ENCODE measurements at places on chromosomes 1 and 21.

DNA sequence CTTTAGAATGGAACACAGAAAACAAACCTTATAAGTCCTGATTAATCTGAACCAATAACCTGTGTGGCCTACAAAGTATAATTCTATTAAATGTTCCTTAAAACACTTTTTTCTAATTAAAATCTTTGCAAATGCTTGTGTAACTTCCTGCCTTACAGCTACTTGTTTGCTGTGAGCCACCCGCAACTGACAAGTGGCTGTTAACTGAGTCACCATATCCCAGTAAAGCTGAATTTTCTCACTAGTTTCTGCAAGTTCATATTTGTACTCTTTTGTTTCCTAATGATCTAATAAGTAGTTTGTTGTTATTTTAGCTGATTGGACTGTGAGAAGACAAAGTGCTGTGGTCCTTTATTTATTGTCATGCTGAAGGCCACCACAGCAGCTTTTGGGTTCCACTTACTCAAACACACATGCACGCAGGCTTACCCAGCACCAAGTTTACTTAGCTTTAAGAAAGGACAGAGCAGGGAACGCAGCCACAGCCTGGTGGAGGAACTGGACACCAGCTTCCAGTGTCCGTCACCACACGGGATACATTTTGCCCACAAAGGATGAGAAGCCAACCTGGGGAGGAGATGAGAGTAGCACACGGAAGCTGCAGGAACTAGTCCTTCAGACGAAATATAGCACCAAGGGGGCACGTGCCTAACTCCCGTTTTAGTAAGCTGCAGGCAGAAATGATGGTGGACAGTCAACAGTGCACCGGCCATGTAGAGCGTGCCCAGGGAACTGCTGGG is 47.8 kb downstream of the LCA5L start:
- no peak for DNase-seq

DNA sequence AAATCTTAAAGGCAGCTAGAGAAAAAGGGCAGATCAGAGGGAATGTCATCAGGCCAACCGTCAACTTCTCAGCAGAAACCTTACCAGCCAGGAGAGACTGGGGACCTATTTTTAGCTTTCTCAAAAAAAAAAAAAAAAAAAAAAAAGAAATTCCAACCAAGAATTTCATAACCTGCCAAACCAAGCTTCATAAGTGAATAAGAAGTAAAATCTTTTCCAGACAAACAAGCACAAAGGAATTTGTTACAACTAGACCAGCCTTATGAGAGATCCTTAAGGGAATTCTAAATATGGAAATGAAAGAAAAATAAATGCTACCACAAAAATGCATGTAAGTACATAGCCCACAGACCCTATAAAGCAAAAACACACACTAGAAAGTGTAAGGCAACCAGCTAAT is 267.7 kb downstream of the AKT3 start:
- DNase-seq: no peak

DNA sequence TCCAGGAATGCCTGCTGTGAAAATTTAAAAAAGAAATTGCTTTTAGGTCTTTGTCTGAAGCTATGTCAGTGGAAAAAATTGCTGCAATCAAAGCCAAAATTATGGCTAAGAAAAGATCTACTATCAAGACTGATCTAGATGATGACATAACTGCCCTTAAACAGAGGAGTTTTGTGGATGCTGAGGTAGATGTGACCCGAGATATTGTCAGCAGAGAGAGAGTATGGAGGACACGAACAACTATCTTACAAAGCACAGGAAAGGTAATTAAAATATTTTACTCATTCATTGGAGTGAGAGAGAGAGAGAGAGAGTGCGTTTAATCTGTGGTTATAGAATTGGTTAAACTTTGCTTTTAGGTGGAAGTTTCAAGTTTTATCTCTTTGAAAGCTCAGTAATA is 20.0 kb downstream of the CDC73 start:
- DNase-seq: no peak

DNA sequence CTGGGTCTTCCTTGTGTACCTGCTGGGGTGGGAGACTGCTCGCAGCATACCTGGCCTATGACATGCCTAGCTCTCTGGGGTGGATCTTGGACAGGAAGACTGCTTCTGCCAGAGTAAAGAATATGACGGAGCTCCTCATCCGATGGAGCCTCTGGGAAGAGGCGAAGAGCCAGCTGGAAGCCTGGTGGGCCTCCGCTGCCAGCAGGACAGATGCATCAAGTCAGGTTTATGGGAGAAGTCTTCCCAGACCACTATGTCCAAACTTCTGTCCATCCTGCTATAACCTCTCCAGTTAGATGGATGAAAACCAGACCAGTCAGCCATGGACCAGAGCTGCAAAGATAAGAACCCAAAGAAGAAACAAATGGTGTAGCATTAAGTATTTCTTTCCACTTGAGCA is 27.7 kb upstream of the NGF start:
- no peak for DNase-seq

DNA sequence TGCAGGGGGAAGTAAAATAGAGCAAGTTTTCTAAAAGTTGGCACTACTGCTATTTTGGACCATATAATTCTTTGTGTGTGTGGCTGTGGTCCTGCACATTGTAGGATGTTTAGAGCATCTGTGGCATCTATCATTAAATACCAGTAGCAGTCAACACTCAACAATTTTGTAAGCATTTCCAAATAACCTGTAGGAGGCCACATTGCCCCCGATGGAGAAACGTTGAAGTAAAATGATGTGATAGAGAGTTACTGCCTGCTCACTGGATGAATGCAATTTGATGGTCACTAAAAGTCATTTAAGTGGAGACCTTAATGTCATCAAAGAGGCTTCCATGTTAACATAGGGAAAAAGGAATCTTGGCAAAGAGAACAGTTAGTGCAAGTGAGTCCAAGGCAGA is 560.8 kb downstream of the NEGR1 start:
- DNase-seq: no peak

DNA sequence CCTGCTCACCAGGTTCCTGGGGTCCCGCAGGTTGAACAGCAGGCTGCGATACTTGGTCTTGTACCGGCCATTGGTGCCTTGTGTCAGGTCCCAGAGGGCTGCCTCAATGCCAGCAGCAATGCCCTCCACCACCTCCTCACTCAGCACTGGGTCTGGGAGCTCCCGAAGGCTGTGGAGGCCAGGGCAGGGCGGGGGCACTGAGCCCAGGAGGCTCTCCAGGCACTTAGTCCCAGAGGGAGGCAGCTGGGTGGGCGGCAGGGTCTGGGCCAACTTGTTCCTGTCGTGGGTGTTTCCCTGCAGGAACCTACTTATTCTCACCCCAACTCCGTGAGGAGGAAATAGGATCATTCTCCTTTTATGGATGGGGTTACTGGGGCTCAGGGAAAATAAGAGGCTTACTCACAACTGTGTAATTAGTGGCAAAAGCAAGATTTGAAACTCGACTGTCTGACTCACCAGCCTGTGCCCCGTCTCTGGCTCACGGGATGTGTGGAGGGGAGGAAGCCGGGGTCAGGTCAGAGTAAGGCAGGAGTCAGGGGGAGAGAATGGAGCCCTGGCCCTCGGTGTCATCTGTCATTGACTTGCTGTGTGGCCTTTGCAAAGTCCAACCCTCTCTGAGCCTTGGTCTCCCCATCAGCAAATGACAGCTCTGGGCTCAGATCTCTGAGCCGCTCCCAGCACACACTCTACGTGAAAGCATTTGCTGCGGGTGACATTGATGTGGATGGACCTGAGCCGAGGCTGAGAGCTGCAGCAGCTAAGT is 17.2 kb downstream of the SPOCD1 start:
- peak; percentile 65 for DNase-seq

- DNase-seq: no peak
Observed at GRCh38 chr1:81802707-81803430, 2.1 kb downstream of the ADGRL2 start.

GRCh38 chr1:234771642-234772344 is 161.8 kb upstream of the IRF2BP2 start:
- peak; percentile 18 for DNase-seq

GRCh38 chr21:38259665-38260064 is 2.9 kb downstream of the KCNJ15 start:
- DNase-seq: no peak

All from COLO829 (cell line).